Melanocyte of skin (primary cell): ENCODE measurements at places on chromosomes 5 and 9. TPM values are rescaled to one million over a fixed set of nuclear protein-coding genes. Genes with fewer than 3 reads are reported as not detected.

The CKMT2 gene
- total RNA-seq: 1.1 TPM in 1 of 2 replicates, not detected in the other

The SLC34A3 gene
- total RNA-seq: not detected in 2 replicates

The WNT8A gene
- not detected in 2 replicates for total RNA-seq

The EFNA5 gene
- 4.8 and 5.0 TPM in 2 replicates for total RNA-seq

The GDNF gene
- total RNA-seq: not detected in 2 replicates

The ADAMTSL1 gene
- 0.33 and 0.62 TPM in 2 replicates for total RNA-seq

The SLC36A2 gene
- total RNA-seq: not detected in 2 replicates

The CARTPT gene
- total RNA-seq: not detected in 2 replicates

The ZNF367 gene
- 12.5 and 14.3 TPM in 2 replicates for total RNA-seq

The PCDHGA6 gene
- total RNA-seq: 1.00 and 1.7 TPM in 2 replicates

The C5orf34 gene
- total RNA-seq: 11.3 and 11.6 TPM in 2 replicates

The TERT gene
- not detected in 2 replicates for total RNA-seq

The BOD1 gene
- 32.7 and 37.8 TPM in 2 replicates for total RNA-seq

The CDK5RAP2 gene
- 20.6 and 29.1 TPM in 2 replicates for total RNA-seq

The RANBP3L gene
- total RNA-seq: 1.1 TPM in 1 of 2 replicates, not detected in the other

The CDH12 gene
- total RNA-seq: under 0.01 TPM in 2 replicates

The FSTL4 gene
- 0.31 and 0.33 TPM in 2 replicates for total RNA-seq

The PAEP gene
- 4.9 and 10.0 TPM in 2 replicates for total RNA-seq

The AIF1L gene
- total RNA-seq: 39.6 and 58.8 TPM in 2 replicates

The ANXA2R gene
- total RNA-seq: 0.36 and 0.69 TPM in 2 replicates

The RNF183 gene
- total RNA-seq: not detected in 2 replicates

The CBY3 gene
- total RNA-seq: 0.36 TPM in 1 of 2 replicates, not detected in the other

The NMRK1 gene
- 16.0 and 22.5 TPM in 2 replicates for total RNA-seq

The GADD45G gene
- 0.67 TPM in 1 of 2 replicates, not detected in the other for total RNA-seq

The CFAP90 gene
- total RNA-seq: not detected in 2 replicates

The GFRA3 gene
- total RNA-seq: 0.73 and 1.0 TPM in 2 replicates

The FRRS1L gene
- under 0.01 TPM in 1 of 2 replicates, not detected in the other for total RNA-seq

The ASS1 gene
- 1.2 and 2.7 TPM in 2 replicates for total RNA-seq

The MZB1 gene
- not detected in 2 replicates for total RNA-seq

The FOXD4L5 gene
- under 0.01 TPM in 2 replicates for total RNA-seq

The C9orf85 gene
- 10.7 and 23.6 TPM in 2 replicates for total RNA-seq

The PCSK1 gene
- 1.00 and 15.0 TPM in 2 replicates for total RNA-seq

The BHMT2 gene
- total RNA-seq: 0.69 and 1.5 TPM in 2 replicates

The GLDC gene
- 23.3 and 27.5 TPM in 2 replicates for total RNA-seq

The LHX3 gene
- total RNA-seq: not detected in 2 replicates

The TSLP gene
- not detected in 2 replicates for total RNA-seq

The IRX2 gene
- 5.1 and 5.9 TPM in 2 replicates for total RNA-seq

The ADAMTSL2 gene
- total RNA-seq: under 0.01 TPM in 1 of 2 replicates, not detected in the other

The CDKN2A gene
- 7.7 and 12.0 TPM in 2 replicates for total RNA-seq

The SPATA31A3 gene
- not detected in 2 replicates for total RNA-seq

The LMX1B gene
- total RNA-seq: not detected in 2 replicates

The GAPVD1 gene
- total RNA-seq: 76.9 and 98.3 TPM in 2 replicates
